Uterus (tissue), 4 donors: ENCODE measurements at places on chromosomes 1 and 21.

GRCh38 chr1:159881622-159882526 is 18.1 kb downstream of the CFAP45 start:
- peak; percentile 57 for DNase-seq

GRCh38 chr1:84800090-84801073 is 92.6 kb downstream of the LPAR3 start:
- DNase-seq = no peak

GRCh38 chr1:186152227-186152619 is 222.8 kb downstream of the TPR start:
- no peak for DNase-seq

DNA sequence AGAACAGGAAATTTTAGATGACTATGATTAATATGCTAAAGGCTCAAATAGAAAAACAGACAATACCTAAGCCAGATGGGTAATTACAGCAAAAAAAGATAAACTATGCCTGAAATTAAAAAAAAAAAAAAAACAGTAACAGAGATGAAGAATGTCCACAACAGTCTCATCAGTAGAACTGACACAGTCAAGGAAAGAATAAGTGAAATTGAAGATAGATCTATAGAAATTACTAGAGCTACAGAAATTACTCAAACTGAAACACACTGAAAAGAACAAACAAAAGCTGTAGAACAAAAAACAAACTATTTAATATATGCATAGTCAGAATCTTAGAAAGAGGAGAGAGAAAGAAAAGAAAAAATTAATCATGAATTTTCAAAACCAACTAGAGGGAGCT is 112.8 kb downstream of the FAF1 start:
- no peak for DNase-seq

DNA sequence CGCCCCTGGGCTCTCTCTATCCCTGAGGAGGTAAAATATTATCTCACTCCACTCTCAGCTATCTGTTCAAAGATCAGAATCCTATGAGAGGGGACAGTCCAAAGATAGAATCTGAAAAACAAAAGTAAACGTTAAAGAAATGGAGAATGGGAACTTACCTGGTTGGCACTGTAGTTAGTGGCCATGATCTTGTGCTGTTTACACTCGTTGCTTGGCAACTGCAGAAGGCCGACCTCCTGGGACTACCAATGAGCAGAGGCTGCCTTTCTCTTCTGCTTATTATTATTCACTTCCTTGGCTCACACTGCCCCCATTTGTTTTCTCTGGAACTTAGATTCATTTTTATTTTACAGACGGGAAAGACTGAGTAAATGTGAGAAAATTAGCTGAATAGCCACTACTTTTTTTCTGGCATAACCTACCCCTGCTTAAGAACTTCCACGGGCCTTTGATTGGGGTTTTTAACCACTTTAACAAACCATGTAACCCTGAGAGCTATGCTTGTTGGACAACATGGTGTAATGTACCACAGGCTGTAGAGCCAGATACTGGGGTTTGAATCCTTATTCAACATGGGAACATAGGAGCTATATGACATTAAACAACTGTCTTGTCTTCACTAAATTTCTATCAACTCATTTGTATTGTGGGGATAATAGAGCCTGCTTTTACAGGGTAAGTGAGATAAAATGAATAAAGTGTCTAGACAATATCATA is at the start of gene CFAP126:
CFAP126 (minus strand) TSS at position 193 of the 717 bp plus-strand sequence; CDS start at position 185, 8 bp downstream.
- no peak for DNase-seq

DNA sequence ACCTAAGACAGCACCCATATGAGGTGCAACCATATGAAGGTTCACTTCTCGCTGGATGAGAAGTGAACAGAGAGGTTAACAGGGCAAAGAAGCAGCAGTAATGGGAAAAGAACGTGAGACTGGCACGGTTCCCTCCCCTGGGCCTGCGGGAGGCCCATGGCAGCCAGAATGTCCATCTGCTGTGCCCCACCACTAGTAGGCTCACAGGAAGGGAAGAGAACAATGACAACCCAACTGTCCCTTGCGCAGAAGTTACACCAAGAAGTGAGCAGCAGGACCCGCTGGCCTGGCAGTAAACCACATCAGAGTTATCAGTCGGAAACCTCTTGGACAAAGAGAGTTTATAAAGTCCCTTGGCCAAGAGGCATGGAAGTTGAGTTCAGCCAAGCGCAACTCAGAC is 11.3 kb downstream of the HIVEP3 start:
- no peak for DNase-seq

DNA sequence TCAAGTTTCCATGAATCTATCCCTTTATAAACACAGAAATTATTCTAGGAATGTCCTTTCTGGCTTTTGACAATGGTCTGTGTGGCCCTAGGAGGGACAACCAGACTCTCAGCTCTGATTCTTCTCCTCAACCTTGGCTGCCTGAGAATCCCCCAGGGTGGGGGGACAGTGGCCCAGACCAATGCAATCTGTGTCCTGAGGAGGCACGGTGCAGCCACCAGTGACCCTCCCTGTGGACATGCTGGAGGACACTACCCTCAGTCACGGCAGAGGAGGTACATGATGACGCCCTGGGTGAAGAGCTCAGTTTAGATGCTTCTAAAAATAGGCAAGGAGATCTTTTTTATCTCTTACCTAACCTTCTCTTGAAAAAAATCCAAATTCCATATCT is 91.7 kb downstream of the PGBD5 start:
- DNase-seq = no peak

DNA sequence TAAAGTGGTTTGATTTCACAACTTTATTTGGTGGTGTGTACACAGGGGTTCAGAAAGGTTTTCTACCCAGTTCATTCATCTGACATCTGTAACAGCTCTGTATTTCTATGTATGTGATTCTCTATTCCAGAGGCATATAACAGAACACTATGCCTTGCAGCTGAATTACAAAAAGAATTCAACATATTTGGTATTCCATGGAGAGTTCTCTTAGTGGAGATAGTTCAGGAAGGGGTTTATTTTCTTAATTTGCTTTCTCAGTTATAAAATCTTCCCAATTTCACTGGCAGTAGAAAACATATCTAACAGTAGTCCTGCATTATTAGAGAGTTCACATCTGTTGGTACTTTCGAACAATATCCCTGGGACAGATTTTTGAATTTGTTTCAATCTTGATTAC is 207.9 kb upstream of the LYPLAL1 start:
- DNase-seq = no peak

DNA sequence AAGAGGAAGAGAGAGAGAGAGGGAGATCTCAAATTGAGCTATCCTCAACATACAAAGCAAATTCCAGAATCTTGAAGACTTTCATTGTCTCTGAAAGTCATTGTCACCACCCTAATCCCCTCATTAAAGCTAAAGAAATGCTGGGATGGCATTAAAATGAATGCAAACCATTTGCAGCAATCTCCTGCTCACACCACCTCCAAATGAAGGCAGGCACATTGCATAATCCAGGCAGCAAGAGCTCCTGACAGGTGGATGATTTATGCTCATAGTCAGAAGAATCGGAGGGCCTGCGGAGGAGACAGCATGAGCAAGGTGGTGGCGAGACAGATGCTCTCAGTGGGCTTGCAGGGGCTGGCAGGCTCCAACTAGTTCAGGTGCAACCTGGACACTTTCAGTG is 90.2 kb downstream of the ESRRG start:
- no peak for DNase-seq

DNA sequence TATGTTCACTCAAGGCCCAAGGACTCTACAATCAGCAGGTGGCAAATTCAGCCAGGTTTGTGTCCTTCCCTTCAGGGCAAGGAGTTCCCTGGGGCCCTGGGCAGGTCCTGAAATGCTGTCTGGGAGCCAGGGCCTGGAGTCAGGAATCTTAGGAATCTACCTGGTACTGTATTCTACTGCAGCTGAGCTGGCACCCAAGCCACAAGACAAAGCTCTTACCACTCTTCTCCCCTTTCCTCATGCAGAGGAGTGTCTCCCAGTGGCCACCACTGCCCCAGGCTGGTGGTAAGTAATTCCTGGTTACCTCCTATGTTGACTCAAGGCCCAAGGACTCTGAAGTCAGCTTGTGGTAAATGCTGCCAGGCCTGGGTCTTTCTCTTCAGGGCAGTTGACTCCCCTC is 153.4 kb downstream of the NRIP1 start:
- DNase-seq = no peak

GRCh38 chr1:115952547-115952946 is 23.8 kb upstream of the SLC22A15 start:
- DNase-seq = no peak

- no peak for DNase-seq
These were observed 46.7 kb upstream of the COL18A1 start for GRCh38 chr21:45358261-45358670.

GRCh38 chr1:91507328-91507727 is 6.7 kb downstream of the CDC7 start:
- DNase-seq = no peak

DNA sequence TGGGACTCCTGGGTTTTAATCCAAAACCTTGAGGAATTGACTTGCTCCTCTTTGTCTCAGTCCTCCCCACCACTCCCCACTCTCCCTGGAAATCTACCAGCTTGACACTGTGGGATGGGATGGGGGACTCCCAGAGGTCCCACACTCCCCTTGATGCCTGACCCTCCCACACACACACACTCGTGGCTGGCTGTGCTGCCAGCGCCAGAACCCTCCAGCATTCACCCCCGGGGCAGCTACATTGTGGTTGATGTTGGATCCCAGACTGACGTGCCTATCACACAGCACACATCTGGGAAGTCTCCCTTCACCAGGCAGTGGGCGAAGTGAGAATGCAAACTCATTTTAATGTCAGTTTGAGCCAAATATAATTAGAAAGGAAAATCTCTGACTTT is 10.0 kb downstream of the KIRREL1 start:
- DNase-seq = no peak

GRCh38 chr1:150546294-150546937 is 2.8 kb upstream of the ADAMTSL4 start:
- no peak for DNase-seq

DNA sequence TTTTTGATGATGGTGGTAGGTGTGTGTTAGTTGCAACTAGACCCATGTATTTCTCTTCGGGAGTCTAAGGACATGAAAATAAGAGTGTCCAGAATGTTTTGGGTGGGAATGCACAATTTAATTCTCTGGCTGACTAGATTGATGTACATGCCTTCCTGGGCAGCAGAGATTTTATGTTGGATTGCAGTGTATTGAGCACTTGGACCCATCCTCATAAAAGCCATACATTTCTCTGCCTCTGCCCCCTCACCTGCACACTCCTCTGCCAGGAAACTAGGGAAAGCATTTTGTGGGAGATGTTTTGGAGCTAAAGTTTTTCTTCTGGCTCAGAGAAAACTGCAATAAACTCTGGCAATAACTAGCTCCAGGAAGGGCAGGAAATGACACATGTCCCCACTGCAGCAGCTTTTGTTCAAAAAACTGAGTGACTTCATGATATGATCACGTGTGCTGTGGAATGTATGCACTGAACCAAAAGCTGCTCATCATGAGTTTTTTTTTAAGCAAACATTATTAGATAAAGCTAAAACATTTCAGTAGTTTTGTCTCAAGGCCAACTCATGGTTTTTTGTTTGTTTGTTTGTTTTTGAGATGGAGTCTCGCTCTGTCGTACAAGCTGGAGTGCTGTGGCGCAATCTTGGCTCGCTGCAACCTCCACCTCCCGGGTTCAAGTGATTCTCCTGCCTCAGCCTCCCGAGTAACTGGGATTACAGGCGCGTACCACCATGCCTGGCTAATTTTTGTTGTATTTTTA is 17.6 kb downstream of the RIT1 start:
- peak; percentile 40 for DNase-seq

DNA sequence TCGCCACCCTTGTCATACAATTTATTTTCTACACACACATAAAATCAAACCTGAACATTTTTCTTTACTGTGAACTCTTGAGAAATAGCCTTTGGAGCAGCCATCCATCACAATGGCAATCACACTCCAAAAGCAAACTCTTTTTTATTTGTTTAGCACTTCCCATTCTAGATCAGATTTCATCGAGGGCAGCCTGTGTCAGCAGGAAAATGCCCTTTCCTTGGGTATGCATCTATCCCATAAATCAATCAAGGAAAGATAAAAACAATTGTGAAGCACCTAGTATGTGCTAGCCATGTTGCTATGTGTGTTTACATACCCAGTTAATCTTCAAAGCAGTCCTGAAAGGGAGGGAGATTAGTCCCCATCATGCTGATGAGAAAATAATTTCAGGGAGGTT is 484.1 kb upstream of the USP24 start:
- no peak for DNase-seq

- DNase-seq = no peak
These were observed 25.5 kb downstream of the MAN1A2 start for GRCh38 chr1:117392771-117393170.

GRCh38 chr1:247054992-247055415 is 23.6 kb downstream of the ZNF670 start:
- peak; percentile 39 for DNase-seq

- no peak for DNase-seq
These were observed 250.3 kb downstream of the KCNT2 start for GRCh38 chr1:196357913-196358312.

- no peak for DNase-seq
These were observed 116.3 kb upstream of the C1orf21 start for GRCh38 chr1:184270556-184270955.

DNA sequence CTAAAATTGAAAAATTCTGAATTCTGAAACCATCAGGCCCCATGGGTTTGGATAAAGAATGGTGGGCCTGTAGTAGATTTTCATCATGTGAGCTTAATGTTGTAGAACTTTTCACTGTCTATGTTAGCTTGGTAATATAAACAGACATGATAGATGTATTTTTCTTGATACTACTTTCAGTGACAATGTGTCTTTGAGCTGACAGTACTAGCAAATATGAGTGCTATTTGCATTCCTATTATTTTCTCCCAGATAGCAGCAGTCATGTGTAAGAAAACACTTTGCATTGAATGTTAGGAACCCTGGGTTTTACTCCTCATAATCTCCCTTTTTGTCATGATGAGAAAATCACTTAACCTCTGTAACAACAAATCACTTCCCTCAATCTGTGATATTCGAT is 18.1 kb downstream of the KMO start:
- no peak for DNase-seq

DNA sequence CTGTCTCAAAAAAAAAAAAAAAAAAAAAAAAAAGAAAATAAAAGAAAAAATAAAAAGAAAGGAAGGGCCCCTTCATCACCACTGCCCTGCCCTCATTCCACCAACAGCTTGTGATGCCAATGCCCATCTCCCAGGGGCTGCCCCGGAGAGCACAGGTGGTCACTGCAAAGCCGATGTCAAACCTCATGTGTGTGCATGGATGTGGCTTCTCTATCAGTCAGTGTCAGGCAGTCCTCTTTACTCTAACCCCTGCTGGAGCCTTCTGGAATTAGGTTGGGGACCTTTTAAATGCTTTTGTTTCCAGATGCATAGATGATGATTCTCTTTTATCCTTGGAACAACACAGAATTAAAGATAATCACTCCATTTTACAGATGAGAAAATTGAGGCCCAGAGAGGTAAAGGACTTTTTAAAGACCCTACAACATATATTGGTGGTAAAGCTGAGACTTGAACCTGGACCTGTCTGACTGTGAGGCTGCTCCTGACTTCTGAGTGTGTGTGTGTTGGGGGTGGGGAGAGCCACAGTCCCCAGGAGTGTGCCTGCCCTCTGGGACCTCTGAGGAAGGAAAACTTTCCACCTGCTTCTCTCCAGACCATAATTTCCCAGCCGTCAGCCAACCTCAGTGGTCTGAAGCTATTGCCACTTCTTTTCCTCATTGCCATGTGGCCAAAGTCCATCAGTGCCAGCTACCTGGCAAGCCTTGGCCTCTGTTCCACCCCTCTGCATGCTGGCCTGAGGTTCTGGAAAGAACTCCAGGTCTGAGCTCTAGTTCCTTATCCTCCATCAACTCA is 3.0 kb upstream of the TMEM54 start:
- DNase-seq = no peak
